Inflammatory macrophage treated with lipopolysaccharide for 4 hours (primary cell): ENCODE measurements at places on chromosomes 12 and 14.

DNA sequence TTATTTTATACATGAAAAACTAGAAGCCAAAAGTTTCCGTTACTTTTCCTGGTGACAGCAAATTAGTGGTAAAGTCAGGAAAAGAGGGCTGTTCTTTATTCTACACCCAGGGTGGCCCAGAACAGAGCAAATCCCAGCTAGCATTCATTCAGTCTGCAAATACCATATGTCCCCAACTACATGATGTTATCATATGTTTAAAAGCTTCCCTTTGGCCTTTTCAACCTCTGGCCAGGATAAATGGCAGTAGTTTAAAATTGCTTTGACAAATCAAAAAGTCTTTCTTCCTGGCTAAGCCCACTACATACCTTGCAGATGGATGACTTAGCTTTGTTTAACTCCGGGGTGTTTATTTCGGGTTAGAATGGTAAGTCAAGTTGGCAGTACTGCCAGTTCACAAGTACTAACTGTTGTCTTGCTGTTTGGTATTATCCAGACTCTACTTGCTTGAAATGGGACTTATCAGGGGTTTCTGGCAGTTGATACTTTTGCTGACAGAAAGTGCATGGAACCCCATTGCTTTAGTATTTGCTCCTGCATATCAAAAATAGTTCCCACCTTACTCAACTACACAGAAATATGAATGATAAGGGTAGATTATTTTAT is 69.7 kb downstream of the PKP2 start:
- no peak for DNase-seq

DNA sequence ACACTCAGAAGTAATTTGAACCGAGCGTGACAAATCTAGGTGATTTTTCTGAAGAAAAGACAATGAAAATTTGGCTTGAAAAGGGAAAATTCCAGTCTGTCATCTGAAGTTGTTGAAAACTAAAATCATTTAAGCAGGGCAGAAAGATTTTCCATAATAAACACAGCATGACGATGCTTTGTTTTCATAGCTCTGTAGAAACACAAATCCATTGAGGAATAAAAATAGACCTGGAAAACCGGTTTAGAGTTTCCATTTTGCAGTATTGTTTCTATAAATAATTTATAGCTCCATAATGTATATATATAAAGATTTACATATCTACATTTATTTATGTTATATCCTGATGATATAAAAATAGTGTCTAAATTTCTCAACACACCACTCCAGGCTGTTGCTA is 1918.5 kb upstream of the FLRT2 start:
- no peak for DNase-seq

DNA sequence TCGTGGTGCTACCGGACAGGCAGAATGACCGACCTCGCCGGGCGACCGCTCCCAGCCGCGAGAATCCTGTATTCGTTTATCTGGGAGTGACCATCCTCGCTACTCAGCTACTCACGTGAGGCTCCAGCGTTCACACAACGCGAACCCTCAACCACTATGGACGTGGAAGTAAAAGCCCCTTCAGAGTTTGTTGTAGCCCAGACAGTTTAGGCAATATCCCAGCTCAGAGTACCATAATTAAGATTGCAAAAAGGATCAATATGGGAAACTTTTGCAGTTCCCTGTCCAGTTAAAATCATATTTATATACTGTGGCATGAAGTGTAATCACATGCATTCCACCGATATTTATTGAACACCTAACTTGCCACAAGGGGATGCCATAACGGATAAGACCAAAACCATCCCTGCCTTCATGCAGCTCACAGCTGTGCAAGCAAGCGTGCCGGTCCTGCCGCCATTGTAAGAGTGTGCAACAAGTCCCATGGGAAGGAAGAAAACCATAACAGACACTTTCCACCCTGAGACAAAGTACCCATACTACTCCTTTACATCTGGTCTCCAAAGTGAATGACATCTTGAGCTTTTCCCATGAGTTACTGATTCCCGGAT is 938 bp upstream of the MAX start:
- peak; percentile 14 for DNase-seq

- DNase-seq = no peak
These were observed 174.1 kb upstream of the SFSWAP start for GRCh38 chr12:131536766-131537165.

GRCh38 chr14:61563162-61563511 is 132.2 kb upstream of the HIF1A start:
- DNase-seq = no peak

GRCh38 chr14:104856157-104856868 is 8.8 kb upstream of the CEP170B start:
- DNase-seq = no peak
